ENCODE measurements at places on chromosomes 1 and 21. TPM values are rescaled to one million over a fixed set of nuclear protein-coding genes. Genes with fewer than 3 reads are reported as not detected.

SERPINC1 gene
- total RNA-seq: not detected

ATAD3C gene
- 10.2 TPM for total RNA-seq

OR2L13 gene
- not detected for total RNA-seq

PLA2G2A gene
- total RNA-seq: not detected

KCNK2 gene
- not detected for total RNA-seq

GJB3 gene
- total RNA-seq: not detected

GRCh38 chr1:162376691-162377090 lies at the start of gene SPATA46:
SPATA46 (minus strand) TSS chr1:162376854; CDS start chr1:162376790, 64 bp downstream.
- H3K4me3 ChIP-seq: no peak within 1 kb of the TSS
- no peak for DNase-seq
- H3K36me3 ChIP-seq: peaks cover 4% of the 10 kb centered on the region
- H3K27me3 ChIP-seq: no peaks in the 10 kb centered on the region
- no peak within 1 kb of the TSS for H3K27ac ChIP-seq

DNA sequence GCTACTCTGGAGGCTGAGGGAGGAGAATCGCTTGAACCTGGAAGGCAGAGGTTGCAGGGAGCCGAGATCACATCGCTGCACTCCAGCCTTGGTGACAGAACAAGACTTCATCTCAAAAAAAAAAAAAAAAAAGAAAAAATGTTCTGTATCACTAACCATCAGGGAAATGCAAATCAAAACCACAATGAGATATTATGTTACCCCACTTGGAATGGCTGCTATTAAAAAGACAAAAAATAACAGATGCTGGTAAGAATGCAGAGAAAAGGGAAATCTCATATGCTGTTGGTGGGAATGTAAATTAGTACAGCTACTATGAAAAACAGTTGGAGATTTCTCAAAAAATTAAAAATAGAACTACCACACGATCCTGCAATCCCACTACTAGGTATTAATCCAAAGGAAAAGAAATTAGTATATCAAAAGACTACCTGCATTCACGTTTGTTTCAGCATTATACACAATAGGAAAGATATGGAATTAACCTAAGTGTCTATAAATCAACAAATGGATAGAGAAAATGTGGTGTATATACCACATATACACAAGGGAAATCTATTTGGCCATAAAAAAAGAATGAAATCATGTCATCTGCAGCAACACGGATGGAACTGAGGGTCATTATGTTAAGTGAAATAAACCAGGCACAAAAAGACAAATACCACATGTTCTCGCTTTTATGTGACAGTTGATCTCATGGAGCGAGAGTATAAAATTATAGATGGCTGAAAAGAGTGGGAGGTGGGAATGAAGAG lies 62.6 kb downstream of the ABL2 start:
- H3K36me3 ChIP-seq: no peaks in the 10 kb centered on the region
- H3K27ac ChIP-seq: no peak overlapping the region
- no peak overlapping the region for H3K4me3 ChIP-seq

GRCh38 chr1:202131956-202132821 lies 9.5 kb downstream of the GPR37L1 start:
- H3K36me3 ChIP-seq: no peaks in the 10 kb centered on the region
- no peak for DNase-seq
- H3K27me3 ChIP-seq: no peaks in the 10 kb centered on the region
- no peak overlapping the region for H3K4me3 ChIP-seq
- H3K4me1 ChIP-seq: peaks cover 6% of the 10 kb centered on the region
